ENCODE measurements at places on chromosomes 2 and 18.

GRCh38 chr2:238803996-238804870, 43.7 kb upstream of the TWIST2 start:
- no peak for DNase-seq

- DNase-seq: no peak
Observed at GRCh38 chr2:202270487-202270886, 4.9 kb downstream of the NOP58 start.

DNA sequence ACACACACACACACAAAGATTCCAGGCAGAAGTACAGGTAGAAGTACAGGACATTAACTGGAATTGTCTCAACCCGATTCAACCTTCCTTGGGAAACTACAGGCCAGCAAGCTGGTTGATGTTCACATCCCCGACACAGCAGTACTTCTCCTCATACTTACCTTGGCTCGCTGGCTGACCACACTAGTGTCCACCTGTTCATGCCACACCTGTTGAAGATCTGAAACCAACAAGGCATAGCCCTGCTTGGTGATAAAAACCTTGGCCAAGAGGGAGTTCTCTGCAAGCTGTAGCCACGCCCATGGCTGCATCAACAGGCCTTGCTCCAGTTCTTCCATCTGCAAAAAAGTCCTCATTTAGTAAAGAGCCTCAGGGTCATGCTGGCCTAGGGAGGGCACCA, 2.6 kb downstream of the NHEJ1 start:
- no peak for DNase-seq

- no peak for DNase-seq
Observed at GRCh38 chr2:163602196-163602595, 133.6 kb downstream of the FIGN start.

GRCh38 chr2:67625178-67625577, 228.0 kb downstream of the ETAA1 start:
- no peak for DNase-seq

DNA sequence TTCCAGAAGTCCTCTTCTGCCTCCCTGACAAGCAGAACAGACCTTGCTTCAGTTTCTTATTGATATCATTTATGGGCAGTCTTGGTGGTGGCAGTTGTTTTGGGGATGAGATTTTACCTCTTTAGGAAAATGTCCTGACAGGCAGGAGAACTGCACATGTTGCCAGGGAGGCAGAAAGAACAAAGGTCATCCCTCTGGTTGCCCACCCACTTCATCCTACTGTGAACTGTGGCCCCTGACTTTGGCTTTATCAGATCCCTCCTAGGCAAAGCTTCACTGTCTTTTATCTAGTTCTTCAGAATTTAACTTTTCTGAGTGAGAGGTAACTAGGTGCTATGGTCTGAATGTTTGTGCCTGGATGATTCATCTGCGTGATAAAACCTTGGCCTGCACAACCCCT, 2071.3 kb upstream of the CELF4 start:
- no peak for DNase-seq

GRCh38 chr2:74959106-74959751, 786 bp downstream of the POLE4 start:
- no peak for DNase-seq

DNA sequence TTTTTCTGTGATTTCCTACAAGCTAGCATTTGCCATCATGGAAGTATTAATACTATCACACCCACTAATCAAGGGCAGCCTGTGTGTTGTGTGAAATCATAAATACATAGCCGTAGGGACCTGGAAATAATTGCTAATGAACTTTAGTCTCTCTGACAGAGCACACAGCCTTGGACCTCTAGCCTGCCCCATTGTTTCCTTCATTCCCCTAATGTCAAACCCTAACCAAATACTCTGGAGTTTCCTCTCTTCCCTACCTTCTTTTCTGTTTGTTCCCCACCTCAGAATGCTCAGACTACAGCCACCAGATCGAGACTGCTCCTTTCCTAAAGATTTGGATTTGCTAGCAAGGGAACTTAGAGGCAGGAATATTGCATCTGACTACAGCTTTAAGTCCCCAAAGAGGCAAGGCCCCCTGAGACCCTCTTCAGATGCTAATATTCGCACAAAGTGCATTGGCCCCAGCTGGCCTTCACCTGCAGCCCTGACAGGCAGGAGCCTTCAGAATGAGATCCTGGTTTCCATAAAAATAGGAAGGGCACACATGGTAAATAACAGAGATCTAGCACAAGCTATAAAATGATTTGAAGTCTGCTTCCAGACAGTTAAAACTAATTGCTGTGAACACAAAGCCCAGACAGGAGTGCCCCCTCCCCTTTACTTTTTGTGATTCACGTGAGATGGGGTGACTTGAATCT, 279.2 kb upstream of the DCC start:
- DNase-seq: no peak

DNA sequence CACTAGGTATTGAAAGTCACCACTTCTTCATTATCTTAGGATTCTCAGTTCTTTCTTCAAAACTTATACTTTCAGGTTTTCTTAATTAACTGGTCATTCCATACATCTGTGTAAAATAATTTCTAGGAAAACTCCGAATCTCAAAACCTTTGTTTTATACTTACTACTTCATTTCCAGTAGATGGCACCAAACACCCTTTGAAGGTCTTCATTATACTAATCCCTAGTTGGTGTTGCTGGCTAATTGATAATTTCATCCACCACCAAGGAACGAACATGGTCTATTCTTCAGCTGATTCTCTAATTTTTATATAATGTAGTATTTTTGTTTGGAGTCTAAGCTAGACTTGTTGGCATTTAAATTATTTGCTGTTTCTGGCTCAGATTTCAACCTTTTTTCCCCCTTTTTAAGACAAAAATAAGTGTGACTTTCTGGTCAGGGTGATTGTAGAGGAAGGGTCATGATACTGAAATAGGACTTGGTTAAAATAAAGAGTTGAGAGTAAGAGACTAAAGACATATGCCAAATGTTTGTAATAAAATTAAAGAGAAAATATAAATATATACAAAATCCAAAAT, 2.8 kb upstream of the MXD1 start:
- no peak for DNase-seq

DNA sequence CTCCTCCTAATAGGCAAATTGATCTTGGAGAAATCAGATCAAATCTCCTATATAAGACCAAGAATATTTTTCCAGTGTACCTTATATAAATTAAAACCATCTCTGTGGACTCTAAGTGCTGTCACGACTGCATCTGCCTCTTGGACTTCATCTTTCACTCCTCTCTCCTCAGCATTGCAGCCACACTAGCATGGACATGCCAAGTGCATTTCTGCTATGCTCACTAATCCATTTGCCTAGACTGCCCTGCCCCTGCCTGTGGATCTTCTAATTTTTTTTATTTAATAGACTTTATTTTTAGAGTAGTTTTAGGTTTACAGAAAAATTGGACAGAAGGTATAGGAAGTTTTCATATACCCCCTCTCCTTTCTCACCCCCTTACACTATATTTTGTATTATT, 146.7 kb upstream of the VWC2L start:
- no peak for DNase-seq

DNA sequence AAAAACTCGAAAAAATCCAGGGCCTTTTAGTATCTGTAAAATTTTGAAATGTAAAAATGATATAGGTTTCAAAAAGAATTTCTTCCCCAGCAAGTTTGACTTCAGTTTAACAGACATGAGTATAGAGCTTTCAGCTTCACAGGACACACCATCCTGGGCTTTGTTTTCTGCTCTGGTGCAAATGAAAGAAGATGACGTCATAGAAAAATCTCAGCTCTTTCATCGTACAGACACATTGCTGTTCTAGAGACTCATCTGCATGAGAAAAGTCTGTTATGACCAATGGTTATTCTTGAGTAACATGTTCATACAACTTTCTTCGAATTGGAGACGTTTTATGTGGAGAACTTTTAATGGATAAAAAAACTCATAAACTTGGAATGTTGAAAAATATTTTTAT, 111.7 kb upstream of the DYNAP start:
- no peak for DNase-seq

DNA sequence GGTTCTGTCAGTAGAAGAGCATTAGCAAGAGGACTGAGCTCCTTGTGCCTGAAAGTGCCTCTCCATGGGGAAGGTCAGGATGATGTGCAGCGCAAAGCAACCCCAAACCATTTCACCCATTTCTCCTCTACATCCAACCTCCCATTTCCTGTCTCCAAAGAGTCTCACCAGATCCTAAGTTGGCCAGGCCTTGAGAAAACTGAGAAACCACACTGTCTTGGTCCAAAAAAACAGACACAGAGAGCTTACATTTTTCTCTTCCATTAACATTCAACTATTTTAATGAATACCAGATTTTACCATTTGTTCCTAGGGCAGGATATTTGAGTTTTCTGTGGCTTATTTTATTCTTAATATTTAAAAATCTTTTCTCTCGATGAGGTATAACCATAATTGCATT, 195.0 kb downstream of the EPHA4 start:
- no peak for DNase-seq

- DNase-seq: no peak
Observed at GRCh38 chr2:225117051-225117716, 74.9 kb upstream of the DOCK10 start.

DNA sequence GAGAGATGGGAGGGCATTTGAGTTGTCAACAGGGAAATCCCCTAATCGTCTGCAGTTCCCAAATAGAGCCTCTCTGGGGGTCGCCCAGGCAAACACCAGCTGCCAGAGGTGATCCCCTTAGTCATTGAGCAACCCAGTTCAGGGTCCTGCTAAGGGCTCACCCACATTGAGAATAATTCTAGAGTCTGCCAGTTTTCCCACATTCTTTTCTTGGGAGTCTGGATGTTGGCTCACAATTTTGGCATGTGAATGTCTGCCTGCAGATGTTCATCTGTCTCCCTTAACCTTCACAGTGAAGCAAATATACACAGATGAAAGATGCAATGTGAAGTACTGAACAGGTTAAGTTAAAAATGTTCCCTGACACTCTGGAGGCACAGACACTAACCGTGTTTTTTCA, 11.4 kb upstream of the SMIM21 start:
- DNase-seq: no peak

DNA sequence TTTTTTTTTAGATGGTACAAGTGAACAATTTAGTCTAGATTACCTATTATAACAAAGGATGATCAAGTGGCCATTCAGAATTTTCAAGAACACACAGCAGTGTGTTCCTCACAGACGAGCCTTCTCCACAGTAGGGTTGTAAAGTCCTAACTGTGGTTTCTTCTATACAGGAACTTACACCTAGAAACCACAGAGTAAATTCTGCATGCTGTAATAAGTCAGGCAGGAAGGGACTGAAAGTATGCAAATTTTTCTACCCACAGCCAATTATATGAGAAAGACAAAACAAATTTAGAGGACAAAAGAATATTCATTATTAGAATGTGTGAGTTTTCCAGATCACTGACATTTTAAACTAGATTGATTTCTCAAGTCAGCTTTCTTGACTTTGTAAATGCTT, 99.5 kb downstream of the RBMS1 start:
- no peak for DNase-seq

- no peak for DNase-seq
Observed at GRCh38 chr2:36338827-36339145, 16.8 kb upstream of the CRIM1 start.

DNA sequence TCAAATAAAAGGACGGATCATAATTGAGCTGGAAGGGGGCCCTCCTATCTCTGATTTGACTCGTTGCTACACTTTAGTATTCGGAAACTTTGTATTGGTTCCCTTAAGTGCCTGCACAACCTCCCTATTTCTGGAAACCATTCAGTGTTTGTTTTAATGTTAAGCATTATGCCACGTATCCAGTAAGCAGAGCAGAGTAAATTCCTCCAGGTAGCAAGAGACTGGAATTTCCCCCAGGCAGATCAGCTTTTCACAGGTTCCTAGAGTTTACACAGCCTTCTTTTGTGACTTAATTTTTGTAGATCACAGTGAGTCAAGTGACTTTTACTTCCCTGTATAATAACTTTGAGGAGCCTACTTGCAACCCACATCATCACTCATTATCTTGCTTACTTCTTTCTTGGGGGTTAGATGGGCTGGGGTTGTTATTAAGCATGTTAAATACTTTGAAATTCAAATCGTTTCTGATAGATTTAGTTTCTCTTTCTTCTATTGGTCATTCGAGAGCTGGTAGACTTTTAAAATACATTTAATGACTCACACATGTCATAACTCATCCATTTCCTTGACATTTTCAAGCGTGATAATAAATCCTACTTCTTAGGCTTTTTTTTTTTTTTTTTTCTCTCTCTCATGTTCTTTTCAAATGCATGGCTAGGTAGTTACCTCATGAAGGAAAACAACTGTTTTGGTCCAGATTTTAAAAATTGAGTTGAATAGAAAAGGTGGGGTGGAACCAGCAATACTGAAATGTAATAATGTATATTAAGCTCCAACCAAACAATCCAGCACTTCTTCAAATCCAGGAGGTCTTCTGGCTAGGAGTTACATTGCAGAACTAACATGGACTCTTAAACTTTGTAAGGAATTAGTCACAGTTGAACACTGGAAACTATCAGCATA, 219.3 kb downstream of the NEDD4L start:
- DNase-seq: no peak

DNA sequence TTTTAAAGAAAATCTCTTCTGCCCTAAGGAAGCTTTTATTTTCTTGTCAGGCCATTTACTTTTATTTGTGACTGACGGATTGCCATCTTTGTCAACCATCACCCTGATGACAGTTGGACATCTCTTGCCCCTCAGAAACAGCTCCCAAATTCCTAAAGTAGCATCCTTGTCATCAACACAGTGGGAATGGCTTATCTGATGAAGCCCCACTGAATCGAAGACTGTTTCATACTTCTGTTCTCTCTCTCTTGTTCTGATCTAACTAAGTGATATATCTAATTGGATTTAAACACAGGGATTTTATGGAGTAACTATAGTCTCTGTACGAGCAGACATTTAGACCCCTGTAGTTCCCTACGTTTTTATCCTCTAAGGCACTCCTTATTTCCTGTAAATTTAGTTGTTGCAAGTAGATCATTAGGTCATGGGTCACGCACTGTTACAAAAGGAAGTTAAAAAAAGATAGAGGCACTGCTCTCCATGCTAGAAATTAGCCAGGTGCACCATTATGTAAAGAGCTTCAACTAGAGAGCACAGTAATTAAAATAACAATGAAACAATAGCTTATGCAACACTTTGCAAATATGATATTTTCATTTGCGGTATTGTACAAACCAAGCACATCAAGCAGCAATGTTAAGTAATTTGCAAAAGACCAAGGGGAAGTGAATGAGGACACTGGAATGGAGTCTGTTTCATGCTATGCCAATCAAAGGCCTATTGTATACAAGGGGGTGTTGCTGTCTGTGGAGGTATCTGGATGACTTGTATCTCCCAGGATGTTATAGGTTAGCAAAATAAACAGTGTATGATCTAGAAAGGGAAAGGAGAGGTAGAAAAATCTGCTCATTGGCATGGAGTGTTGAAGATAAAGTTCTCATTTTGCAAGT, 284.7 kb downstream of the LRRTM1 start:
- DNase-seq: no peak

GRCh38 chr18:58348517-58348916, 280.4 kb downstream of the ALPK2 start:
- DNase-seq: no peak

DNA sequence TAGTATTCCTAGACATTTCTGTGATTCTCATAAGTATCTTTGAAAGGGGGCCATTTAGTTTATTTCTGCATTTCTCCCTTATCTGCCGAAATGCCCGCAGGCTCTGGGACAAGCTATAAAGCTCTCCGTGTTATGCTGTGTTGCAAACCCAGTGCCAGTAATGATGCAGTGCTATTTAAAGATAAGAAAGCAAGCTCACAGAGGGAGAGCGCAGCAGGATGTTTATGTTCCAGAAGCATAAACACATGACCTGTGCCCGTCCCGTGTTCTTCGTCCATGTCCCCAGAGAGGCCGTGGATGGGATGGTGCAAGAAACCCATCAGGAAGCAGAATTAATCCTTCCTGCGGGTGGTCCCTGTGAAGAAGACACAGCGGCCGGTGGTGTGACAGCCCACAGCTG, 99.4 kb downstream of the NEDD4L start:
- no peak for DNase-seq

- no peak for DNase-seq
Observed at GRCh38 chr2:172462849-172463381, 35.5 kb downstream of the ITGA6 start.
